Lung (tissue), 17 donors: ENCODE measurements at places on chromosomes 6 and 20. TPM values are rescaled to one million over a fixed set of nuclear protein-coding genes. Genes with fewer than 3 reads are reported as not detected.

BTBD3 gene
- 67.9 TPM for total RNA-seq

E2F1 gene
- 6.4 TPM for total RNA-seq

- no peak overlapping the region for H3K4me3 ChIP-seq
- H3K4me1 ChIP-seq, result no peaks in the 10 kb centered on the region
- no peak overlapping the region for H3K27ac ChIP-seq
- H3K27me3 ChIP-seq, result no peaks in the 10 kb centered on the region
- DNase-seq, result no peak
- H3K36me3 ChIP-seq, result no peaks in the 10 kb centered on the region
Observed at GRCh38 chr6:155943635-155944034, 488.0 kb upstream of the NOX3 start.

DNA sequence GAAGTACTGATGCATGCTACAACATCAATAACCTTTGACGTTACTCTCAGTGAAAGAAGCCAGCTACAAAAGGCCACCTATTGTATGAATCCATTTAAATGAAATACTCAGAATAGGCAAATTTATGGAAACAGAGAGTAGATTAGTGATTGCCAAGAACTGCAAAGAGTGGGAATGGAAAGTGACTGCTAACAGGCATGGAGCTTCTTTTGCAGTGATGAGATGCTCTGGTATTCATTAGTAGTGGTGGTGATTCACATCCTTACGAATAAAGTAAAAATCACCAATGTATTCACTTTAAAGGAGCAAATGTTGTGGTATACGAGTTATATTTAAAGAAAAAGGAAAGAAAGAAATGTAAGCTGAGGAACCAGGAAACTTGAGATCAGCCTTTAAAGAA lies 126.8 kb upstream of the SAMD5 start:
- no peaks in the 10 kb centered on the region for H3K4me1 ChIP-seq
- H3K4me3 ChIP-seq, result no peak overlapping the region
- H3K27ac ChIP-seq, result no peak overlapping the region
- no peaks in the 10 kb centered on the region for H3K27me3 ChIP-seq
- H3K36me3 ChIP-seq, result peaks cover 12% of the 10 kb centered on the region
- DNase-seq, result no peak

DNA sequence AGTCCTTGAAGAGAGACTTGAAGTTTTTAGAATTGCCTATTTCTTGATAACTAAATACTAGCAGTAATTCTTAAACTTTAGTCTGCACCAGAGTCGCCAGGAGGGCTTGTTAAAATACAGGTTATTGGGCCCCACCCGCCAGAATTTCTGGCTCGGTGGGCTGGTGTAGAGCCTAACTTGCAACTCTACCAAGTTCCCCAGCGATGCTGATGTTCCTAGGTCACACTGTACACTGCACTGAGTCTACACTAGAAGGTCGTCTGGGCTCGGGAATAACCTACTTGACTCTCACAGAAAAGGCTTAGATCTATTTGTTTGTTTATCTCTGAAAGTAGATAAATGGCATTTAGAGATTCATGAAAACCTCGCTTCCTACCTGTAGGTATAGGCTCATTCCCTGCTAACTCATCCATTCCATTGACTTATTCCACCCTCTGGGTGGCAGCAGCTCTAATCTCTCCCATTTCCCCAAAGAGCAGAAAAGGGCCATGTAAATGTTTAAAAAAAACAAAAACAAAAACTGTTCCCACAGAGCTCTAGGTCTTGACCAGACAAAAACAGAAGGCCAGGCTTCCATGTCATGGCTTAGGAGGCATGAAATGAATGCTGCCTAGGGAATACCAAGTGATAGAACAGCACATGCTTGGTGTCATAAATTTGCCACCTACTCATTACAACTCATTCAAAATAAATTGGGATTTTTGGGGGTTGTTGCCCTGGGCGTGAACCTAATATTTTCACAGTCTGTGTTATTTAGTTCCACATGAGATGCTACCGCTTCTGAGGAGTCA lies 292.1 kb downstream of the ADGB start:
- no peaks in the 10 kb centered on the region for H3K27me3 ChIP-seq
- H3K27ac ChIP-seq, result no peak overlapping the region
- H3K4me1 ChIP-seq, result peaks cover 9% of the 10 kb centered on the region
- H3K4me3 ChIP-seq, result no peak overlapping the region
